Stimulated activated CD4-positive, alpha-beta T cell treated with anti-CD3 and anti-CD28 coated beads, Interleukin-12 subunit alpha, Interleukin-12 subunit beta, amount 100 ng/mL, for 4 hours (primary cell): ENCODE measurements at places on chromosomes 7 and 10.
A peak's percentile ranks its signal among the peaks of the same experiment; 100 is the strongest.

- no peak for DNase-seq
These were observed 92.0 kb downstream of the ZFAND4 start for GRCh38 chr10:45580371-45581215.

- no peak for DNase-seq
These were observed 3.7 kb downstream of the DBNL start for GRCh38 chr7:44048031-44048795.

- no peak for DNase-seq
These were observed 219.6 kb downstream of the ELFN1 start for GRCh38 chr7:1889556-1890181.

DNA sequence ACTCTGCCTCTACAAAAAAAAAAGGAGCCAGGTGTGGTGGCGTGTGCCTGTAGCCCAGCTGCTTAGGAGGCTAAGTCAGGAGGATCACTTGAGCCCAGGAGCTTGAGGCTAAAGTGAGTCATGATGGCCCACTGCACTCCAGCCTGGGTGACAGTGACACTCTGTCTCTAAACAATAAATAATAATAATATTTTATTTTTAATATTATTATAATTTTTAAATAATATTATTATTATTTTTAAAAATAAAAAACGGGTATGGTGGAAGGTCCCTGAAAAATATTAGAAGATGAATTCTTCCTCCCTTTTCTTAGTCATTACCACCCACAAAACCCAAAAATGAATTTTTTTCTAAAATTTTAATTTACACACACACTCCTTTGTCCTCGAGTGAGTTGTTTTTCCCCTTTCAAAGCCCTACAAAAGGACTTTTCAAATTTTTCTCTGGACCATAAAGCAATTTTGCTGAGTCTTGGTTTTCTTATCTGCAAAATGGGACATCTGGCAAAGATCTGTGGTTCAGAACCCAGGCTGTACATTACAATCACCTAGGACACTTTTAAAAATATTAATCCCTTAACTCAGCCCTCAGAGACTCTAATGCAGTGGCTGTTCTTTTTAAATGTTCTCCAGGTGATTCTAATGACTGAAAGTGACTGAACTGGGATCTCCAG is 174.0 kb upstream of the NEBL start:
- no peak for DNase-seq

GRCh38 chr7:124722292-124722691 is 43.3 kb downstream of the GPR37 start:
- DNase-seq: no peak

- no peak for DNase-seq
These were observed 8.1 kb downstream of the STK17A start for GRCh38 chr7:43590862-43591557.

- no peak for DNase-seq
These were observed 5.0 kb upstream of the NFE2L3 start for GRCh38 chr7:26147030-26147429.

DNA sequence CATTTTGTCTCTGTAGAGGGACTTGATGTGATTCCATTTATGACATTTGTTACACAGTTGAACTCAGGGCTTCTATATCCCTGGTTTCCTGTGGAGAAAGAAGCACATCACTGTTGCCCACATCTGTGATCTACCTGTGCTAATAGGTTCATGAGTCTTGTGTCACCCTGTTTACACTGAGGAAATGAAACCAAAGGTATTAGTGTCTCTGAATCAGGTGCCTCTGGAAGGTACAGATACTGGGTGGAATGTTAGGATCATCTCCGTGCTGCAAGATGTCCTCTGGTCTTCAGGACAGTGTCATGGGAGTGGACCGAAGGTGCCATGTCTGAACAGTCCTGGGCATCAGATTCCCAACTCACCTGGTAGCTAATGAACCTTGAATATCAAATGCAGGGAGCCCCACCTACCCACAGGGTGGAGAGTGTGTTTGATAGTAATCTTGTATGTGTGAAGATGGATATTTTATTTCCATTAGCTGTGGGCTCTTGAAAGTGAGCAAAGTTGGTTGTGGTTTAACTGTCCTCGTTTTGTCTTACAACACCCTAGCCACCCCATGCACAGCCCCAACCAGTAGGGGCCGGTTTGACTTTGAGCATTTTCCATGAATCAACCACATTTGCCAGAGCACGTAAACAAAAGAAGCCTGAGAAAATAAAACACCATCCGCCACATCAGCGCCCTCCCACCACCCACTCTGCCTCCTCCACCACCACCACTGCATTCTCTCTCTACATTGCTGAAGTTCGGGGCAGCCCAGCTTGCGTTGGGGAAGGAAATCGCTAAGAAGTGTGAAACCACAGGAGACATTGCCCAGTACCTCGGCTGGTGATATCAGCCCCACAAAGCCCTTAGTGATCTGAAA is 40.7 kb downstream of the TARP start:
- peak; percentile 42 for DNase-seq

GRCh38 chr7:67723591-67723990 is 727.0 kb downstream of the TYW1 start:
- no peak for DNase-seq

DNA sequence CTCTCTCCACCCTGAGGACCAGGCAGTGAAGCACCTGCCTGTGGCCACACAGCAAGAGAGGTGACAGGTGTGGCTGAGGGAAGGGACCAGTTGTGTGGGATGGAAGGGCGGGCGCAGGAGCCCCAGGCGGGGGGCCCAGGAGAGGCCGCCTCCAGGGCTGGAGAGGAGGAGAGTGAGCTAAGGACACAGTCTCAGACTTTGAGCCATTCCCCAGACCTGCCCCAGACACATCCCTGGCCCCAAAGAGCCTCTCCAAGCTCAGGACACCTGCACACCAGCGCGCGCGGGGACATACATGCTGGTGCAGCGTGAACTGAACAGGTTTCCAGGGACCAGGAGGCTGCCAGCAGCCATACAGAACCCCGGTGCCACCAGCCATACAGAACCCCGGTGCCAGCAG is 237.3 kb downstream of the MAD1L1 start:
- no peak for DNase-seq

DNA sequence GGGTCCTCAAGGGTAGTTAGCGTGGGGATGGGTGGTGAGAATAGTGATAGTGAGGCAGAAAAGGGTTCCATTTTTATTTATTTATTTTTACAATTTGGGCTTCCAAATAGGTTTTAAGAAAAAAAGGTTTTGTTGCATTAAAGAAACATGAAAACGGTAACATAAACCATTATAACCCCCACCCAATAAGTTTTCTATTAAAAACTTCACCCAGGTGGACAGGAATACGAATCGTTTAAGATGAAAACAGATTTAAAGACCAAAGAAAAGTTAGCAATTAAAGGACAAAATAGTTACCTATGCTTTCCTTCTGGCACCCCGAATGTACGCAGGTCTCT is 78.7 kb downstream of the ZFAND4 start:
- no peak for DNase-seq

- DNase-seq: no peak
These were observed 1.9 kb downstream of the TSPAN33 start for GRCh38 chr7:129146237-129146979.

GRCh38 chr7:87316846-87317552 is 28.5 kb upstream of the CROT start:
- DNase-seq: no peak
